ENCODE measurements at places on chromosomes 12 and 14.
A peak's percentile ranks its signal among the peaks of the same experiment; 100 is the strongest.

- DNase-seq, result peak; percentile 29
These were observed 69.8 kb downstream of the RERG start for GRCh38 chr12:15151161-15152091.

- DNase-seq, result no peak
These were observed 203.7 kb downstream of the STXBP6 start for GRCh38 chr14:24846261-24846660.

GRCh38 chr12:121514184-121514742 is 66.6 kb downstream of the KDM2B start:
- no peak for DNase-seq

- no peak for DNase-seq
These were observed 126.5 kb downstream of the C12orf75 start for GRCh38 chr12:105457026-105457425.

DNA sequence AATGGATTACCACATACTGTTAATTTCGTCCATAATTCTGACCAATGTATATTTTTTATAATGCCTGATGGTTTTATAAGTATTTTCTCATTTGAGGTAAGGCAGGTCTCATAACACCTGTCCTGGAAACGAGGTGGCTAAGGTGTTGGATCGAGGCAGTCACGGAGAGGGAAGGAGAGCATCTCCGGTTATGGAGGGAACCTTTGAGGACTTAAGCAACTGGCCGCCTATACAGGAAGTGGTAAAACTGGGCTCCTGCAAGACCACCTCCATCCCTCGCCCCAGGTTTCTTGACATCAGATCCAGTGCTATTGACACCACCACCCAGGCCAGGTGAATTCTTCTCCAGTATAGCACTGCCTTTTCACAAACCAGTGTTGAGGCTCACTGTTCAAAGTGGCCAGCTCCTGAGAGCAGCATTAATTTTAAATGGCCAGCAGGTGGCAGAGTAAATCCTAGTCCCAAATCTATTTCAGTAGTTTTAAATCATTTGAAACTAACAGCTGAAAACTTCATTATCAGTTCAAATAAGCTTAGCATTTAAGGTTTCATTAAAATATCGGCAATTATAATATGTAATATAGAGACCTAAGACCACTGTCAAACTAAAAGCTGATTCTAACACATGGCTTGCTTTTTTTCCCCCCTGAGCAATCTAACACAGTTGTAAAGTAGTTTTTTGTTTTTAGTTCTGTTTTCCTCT is 100.8 kb downstream of the PPM1A start:
- peak; percentile 62 for DNase-seq

DNA sequence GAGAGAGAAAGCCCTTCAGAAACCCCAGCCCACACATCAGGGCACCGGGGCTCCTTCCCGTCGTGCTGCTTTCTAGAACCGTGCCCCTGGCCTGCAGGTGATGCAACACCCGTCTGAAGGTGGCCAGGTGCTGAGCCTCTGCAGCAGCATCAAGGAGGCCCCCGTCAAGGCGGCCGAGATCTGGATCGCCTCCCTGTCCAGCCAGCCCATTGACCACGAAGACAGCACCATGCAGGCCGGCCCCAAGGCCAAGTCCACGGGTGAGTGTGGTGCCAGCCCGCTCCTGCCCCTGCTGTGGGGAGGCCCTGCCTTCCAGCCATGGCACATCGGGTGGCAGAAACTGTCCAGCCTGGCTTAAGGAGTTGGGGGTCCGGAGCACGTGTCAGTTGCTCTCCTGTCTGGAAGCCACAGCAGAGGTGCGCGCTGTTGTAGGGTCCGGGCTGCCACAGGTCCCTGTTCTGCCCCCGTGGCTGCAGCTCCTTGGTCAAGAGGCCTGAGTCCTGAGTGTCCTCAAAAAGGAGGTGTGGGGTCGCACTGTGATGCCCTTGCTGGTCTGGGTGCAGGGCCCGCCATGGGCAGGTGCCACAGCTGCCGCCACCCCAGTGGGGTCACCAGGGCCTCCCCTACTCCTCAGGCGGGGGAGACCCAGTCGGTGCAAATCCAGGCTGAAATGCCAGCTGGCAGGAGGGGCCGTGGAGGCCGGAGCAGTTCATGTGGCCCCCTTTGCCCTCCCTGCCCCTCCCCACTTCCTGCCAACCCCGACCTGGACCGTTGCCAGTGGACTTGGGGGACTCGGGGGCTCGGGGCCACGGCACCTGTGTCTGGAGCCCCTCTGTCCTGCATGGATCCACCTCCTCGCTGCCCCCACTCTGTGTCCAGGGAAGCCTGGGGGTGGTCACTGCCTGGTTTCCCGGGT is 31.0 kb upstream of the TEX22 start:
- DNase-seq, result no peak

GRCh38 chr14:20782280-20782890 is 1.3 kb downstream of the RNASE6 start:
- no peak for DNase-seq

- DNase-seq, result no peak
These were observed 156.2 kb downstream of the KIF26A start for GRCh38 chr14:104294628-104294982.

Data from RWPE1 (cell line).